CD4-positive, alpha-beta T cell treated with Interleukin-17A for 4 hours (primary cell): ENCODE measurements at places on chromosomes 4 and X.

GRCh38 chrX:154304846-154305245, 9.3 kb downstream of the TKTL1 start:
- no peak for DNase-seq

GRCh38 chr4:130073145-130073790, 977.3 kb downstream of the C4orf33 start:
- DNase-seq: no peak

GRCh38 chr4:83548151-83548905, 12.4 kb downstream of the GPAT3 start:
- peak; percentile 59 for DNase-seq

DNA sequence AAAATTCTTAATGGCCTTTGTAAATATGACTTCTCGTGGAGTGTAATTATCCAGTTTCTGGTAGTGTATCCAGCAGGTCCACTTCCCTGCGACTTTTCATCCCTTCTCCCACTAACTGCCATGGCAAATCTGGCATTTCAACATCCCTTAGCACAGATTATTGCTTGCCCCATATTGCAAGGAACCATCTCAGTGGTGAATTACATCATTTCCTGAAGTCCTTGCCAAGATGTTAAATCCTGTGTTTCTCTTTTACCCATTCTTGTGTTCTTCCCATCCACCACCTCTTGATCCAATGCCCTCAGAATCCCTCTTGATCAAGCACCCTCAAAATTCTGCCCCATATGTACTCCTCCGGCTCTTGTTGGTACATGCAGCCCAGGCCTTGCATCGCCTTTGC, 88.1 kb upstream of the ZNF81 start:
- DNase-seq: no peak

- no peak for DNase-seq
Measured at GRCh38 chr4:94758700-94759399, 1.1 kb downstream of the BMPR1B start.

- DNase-seq: no peak
Measured at GRCh38 chr4:73698217-73698616, 42.2 kb upstream of the CXCL8 start.

GRCh38 chrX:71992711-71993110, 82.1 kb downstream of the NHSL2 start:
- DNase-seq: peak; percentile 57

DNA sequence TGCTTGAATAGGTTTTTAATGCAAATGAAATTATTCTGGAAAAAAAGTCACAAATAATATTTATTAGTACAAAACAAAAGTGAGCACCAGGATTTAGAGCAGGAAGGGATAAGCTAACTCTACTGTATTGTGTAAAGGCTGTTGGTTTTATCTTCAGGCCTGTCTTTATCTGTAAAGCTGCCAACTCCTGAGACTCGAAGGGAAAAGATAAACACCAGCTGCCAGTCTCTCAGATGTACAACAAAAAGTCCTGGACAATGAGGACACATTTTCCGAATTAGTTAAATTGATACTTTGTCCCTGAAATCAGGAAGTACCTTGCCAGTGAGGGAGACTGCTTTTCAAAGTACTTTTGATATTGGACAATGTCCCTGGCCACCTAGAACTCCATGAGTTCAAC, 8.8 kb downstream of the DDX60 start:
- no peak for DNase-seq

DNA sequence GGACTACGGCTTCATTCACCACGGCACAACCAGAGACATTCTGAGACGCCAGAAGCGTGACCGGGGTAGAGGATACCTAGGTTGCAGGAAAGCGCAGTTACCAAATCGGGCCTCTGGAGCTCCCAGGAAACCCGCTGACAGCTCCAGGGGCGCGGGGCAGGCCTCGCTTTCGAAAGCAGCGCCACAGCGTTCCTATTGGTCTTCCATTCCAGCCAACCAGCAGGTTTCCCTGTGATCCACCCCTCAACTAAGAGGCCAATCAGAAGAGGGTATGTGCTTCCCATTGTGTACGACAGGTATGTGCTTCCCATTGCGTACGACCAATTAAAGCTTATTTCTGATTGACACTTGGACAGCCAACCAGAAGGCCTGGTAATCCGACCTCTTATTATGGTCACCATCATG, 14.9 kb downstream of the SNX12 start:
- DNase-seq: peak; percentile 16

DNA sequence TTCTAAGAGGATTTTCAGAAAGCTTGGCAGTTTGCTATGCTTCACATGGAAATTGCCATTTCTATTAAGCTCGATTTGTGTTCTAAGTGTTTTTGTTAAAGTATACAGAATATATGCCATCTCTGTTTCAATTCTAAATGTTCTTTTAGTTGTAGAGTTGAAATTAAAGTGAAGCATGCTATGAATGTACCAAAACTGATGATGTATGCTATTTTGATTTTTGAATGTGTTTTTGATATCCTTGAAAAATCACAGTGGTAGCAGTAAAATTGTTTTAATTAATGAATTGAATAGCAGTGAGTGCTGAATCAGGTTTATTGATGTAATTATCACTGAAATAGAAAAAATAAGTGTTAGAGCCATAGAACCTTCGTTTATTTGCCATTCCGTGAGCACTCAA, 110.9 kb downstream of the TENM3 start:
- DNase-seq: no peak

DNA sequence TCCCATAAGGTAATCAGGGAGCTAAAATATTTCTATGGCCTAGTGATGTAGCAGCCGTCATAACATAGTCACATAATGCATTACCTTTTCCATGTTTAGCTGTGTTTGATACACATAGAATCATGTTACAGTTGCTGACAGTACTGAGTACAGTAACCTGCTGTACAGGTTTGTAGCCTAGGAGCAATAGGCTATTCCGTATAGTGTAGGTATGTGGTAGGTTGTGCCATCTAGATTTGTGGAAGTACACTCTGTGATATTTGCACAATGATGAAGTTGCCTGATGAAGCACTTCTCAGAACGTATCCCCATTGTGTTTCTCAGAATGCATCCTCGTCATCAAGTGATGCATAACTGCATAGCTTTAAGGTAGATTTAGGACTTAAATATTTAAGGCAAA, 495.6 kb upstream of the ZFP42 start:
- DNase-seq: no peak

DNA sequence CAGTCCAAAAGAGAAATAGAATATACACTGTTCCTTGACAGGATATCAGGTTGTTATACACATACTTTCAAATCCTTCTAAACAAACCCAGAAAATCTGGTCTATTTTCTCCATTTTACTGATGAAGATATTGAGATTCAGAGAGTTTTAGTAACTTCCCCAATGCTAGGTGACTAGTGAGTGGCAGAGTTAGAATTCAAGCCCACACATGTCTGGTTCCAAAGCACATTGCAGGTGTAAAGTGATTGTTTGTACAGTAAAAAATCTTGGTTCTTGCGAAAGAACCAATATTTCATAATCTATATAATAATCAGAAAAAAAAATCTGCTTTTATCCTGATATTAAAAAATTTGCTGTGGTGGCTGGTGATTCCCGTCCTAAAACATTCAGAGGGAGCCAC, 39.5 kb upstream of the EMCN start:
- DNase-seq: no peak

DNA sequence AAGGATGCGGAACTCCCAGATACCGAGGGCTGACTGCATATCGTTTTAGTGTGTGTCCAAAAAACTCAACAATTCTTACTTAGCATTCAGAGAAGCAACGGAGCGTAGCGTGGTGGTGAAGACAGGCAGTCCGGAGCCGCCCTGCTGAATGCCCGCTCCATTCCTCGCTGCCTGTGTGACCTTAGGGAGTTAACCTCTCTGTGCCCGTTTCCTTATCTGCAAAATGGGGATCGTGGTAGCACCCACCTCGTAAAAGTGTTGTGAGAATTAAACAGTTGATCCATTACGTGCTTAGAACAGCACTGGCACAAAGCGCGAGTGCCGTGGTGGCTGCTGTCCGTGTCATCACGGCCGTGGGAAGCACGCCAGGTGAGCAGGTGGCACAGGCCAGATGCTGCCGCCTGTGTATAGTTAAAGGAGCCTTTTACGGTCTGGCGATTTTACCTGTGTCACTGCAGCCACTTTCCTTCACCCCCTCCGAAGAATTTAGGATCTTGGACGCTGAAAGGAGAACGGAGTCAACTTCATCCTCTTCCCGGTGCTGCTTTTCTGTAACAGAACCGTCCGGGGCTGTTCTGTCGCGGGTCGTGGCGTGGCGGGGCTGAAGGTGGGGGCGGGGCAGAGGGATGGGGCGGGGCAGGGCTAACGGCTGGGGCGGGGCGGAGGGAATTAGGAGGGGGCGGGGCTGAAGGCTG, 885 bp downstream of the CCDC110 start:
- DNase-seq: no peak

DNA sequence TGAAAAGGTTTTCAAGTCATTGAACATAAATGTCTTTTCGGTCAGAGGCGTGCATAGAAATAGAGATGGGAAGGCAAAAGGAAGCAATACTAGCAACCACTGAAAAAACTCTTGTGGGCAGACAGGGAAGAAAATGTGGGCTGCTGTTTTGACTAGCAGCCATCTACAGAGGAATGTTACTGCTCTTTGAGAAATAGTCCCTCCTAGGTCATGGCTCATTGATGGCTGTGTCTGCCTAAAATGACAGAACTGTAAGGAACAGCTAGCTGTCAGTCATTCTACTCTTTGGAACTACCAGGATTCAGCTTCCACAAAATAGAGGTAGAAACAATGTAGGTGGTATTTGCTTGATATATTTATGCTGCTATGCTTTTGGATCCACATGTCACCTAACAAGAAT, 26.9 kb upstream of the TMPRSS11B start:
- no peak for DNase-seq

DNA sequence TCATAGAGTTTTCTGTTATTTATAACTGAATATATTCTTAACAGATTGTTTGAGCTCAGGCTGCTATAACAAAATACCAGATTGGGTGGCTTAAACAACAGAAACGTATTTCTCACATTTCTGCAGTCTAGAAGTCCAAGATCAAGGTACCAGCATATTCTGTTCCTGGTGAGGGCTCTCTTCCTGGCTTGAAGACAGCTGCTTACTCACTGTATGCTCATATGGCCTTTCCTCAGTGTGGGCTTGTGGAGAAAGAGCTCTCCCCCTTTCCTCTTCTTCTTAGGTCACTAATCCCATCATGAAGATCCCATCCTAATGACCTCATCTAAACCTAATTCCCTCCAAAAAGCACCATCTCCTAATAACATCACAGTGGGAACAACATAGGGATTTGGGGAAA, 117.8 kb downstream of the RASGEF1B start:
- no peak for DNase-seq

GRCh38 chr4:153745651-153746050, 14.2 kb downstream of the RNF175 start:
- no peak for DNase-seq

GRCh38 chr4:95417531-95417930, 131.2 kb downstream of the UNC5C start:
- DNase-seq: no peak

- DNase-seq: no peak
Measured at GRCh38 chr4:180057891-180058671, 2185.1 kb upstream of the TENM3 start.

DNA sequence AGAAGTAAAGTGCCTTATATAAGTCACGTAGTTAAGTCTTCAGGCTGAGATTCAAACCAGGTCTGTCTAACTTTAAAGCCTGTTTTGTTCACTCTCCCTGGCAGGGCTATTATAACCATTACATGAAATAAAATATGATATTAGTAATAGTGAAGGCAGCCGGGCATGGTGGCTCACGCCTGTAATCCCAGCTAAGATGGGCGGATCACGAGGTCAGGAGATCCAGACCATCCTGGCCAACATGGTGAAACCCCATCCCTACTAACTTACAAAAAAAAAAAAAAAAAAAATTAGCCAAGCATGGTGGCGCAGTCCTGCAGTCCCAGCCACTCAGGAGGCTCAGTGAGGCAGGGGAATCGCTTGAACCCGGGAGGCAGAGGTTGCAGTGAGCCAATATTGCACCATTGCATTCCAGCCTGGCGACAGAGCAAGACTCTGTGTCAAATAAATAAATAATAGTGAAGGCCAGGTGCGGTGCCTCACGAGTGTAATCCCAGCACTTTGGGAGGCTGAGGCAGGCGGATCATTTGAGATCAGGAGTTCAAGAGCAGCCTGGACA, 22.1 kb upstream of the SOWAHD start:
- no peak for DNase-seq

- DNase-seq: no peak
Measured at GRCh38 chr4:8571702-8572685, 8.2 kb upstream of the GPR78 start.

DNA sequence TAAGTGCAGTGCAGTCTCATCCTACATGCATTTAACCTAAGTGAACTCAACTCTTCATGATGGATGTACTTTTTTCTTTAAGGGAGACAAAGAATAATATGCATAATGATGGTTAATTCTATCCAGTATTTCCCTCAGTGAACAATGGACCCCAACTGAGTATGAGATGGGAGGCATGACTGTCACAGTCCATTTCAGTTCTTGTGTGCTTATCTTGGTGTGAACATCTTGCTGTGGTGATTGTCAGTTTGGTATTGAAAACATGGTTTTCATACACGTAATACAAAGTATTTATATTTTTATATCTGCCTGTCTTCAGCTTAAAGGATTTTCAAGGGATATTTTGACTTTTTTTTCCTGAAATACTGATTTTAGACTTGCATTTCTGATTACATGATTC, 72.0 kb upstream of the NDUFC1 start:
- DNase-seq: no peak

GRCh38 chr4:123866796-123867195, 470.2 kb downstream of the SPRY1 start:
- no peak for DNase-seq

DNA sequence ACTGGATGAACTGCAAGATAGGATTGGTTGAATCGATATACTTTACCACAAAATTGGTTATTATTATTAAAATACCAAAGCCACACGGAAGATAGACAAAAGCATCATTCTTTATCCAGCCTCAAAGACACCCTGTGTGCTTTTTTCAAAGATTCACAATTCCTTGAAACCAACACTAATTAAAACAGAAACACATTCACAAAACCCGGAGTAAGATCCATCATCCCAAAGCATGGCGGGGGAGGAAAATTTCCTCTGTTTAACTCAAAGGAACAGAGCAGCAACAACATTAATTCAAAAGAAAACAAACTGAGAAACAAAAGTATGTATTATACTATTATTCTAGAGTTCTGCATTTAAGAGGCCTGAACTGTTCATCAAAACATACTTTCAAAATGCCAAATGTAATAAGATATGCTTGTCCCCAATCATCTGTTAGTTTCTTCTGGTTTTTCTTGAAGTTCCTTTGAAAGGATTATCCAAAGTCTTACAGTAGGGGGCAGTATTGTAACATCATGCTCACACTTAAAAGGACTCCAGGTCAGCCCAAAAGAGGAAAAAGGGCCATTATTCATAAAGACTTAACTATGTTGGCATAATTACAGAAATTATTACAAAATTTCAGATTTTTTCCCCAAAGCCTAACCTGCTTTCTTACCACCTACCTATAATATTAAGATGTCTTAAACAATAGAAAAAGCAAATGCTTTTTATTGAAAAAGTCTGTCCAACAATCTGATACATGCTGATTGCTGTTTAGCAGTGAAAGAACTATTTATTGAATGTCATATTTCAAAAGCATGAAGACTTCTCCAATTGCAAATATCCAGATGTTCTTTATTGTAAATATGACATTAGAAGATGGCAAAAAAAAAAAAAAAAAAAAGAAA, 168.7 kb downstream of the SCFD2 start:
- DNase-seq: no peak

- peak; percentile 88 for DNase-seq
Measured at GRCh38 chr4:118684873-118685811, at the start of gene METTL14. TSS of gene METTL14 (plus strand) at chr4:118685392. CDS start at chr4:118685535, 143 bp downstream.
